ENCODE measurements at places on chromosomes 3 and 15. TPM values are rescaled to one million over a fixed set of nuclear protein-coding genes. Genes with fewer than 3 reads are reported as not detected.

GRCh38 chr15:79058260-79058850, 32.2 kb downstream of the RASGRF1 start:
- no peak for ATAC-seq

GRCh38 chr15:29677871-29678461, 144.3 kb downstream of the TJP1 start:
- no peak for ATAC-seq

- no peak for ATAC-seq
Measured at GRCh38 chr3:159451067-159451466, 537.6 kb upstream of the IL12A start.

GRCh38 chr3:110708156-110708555, 363.5 kb upstream of the NECTIN3 start:
- no peak for ATAC-seq

GRCh38 chr15:22973286-22973685, 6.9 kb downstream of the CYFIP1 start:
- ATAC-seq = no peak

- no peak for ATAC-seq
Measured at GRCh38 chr3:32313169-32313568, 74.7 kb downstream of the CMTM8 start.

GRCh38 chr3:52313188-52313773, 2.8 kb upstream of the DNAH1 start:
- ATAC-seq = no peak

GRCh38 chr15:78455749-78456148, 17.7 kb downstream of the IREB2 start:
- ATAC-seq = no peak

GRCh38 chr3:152688313-152688712, 146.6 kb upstream of the P2RY1 start:
- ATAC-seq = no peak

DNA sequence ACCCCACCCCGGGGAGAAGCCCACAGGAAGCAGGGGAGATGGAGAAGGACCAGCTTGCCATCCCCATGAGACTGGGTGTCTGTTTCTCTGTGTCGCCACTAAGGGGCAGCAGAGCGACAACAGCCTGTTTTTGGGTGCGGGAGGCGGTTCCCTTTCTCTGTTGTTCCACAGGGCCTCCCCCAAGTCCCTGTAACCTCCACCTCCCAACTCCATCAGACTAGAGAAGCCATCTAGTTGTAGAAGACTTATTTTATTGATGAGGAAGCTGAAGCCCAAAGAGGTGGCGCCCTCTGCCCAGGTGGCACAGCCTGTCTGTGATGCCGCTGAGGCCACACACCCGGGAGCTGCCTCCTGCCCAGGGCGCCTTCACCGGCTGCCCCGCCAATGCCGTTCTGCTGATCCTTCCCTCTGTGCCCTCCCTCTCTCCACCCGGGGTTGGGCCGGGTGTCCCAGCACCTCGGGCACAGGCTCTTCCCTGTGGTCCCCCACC, 3.9 kb upstream of the CCDC9B start:
- no peak for ATAC-seq

- no peak for ATAC-seq
Measured at GRCh38 chr3:13513051-13513912, 33.2 kb downstream of the HDAC11 start.

DNA sequence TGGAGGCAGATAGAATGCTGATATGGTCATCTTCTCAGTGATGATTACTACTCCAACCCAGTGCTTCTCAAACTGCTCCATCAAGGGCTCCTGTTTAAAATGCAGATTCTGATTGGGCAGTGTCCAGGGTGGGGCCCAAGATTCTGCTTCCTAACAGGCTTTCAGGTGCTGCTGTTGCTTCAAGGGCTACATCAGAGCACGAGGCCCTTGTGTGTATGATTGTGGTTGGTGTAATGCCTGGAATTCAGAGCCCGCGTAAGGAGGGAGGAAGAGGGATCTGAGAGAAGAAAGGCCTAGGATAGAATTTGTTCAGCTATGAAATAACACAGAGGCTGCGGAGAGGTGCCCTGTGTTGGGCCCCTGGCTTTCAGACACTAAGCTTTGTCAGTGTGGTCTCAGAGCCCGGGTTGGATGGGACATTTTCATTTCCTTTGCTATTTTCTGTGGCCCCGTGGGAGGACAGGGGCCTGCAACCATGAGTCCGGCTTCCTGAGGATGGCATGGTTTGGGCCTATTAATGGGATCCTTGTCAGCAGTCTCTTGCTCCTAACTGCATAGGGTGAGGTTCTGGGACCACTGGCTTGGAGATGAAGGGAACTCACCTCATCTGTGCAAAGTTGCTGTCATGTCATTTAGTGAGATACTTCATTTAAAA, 53.0 kb downstream of the ATP1B3 start:
- ATAC-seq = no peak

DNA sequence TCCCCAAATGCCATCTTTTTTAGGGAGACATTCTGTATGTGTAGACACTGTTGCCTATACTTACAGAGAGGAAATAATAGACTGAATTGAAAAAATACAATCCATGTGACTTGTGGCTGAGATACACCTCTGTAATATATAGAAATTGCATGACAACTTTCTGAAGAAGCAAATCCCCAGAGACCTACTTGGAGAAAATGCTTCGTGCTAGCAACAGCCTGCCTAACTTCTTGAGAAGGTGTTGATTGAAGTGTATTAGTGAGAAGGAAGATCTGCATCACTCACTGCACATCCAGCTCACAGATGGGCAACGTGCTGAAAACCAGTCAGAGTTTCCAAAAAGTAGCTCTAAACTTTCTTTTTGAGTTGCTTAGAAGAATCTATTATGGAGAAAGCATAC, 404.1 kb downstream of the EPHB1 start:
- ATAC-seq = no peak

DNA sequence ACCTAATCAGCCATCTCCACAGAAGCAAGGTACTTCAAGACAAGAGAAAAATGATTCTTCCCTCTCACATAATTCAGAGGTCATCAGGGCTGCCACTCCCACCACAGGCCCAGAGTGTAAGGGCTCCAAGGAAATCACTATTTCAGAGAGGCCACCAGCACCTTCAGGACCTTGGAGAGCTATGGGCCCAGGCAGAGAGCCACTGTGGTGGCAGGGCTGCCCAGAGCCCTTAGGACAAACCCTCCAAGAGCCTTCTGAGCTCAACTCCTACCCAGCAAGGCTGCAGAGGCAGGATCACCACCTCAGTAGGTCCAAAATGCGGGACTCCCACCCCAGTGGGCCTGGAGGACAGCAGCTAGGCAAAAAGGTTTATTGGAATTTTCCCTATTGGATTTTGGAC, 17.9 kb upstream of the FAN1 start:
- no peak for ATAC-seq

- ATAC-seq = peak; percentile 86
Measured at GRCh38 chr15:64749167-64749566, 26.2 kb downstream of the RBPMS2 start.

GRCh38 chr3:32384938-32385337, 6.7 kb upstream of the CMTM7 start:
- ATAC-seq = peak; percentile 60

- ATAC-seq = no peak
Measured at GRCh38 chr15:78110096-78110495, 17.7 kb downstream of the SH2D7 start.

DNA sequence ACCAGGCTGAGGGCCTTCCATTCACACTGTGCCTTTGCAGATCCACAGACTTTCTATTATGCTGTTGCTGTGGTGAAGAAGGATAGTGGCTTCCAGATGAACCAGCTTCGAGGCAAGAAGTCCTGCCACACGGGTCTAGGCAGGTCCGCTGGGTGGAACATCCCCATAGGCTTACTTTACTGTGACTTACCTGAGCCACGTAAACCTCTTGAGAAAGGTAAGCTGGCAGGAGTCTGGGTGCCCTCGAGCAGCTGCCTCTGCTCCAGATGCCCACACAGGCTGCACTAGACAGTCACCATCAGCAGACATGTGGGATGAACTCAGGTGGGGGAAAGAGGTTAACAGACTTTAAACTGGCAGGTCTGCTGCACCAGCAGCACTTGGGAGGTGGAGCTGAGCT, 8.3 kb downstream of the TF start:
- no peak for ATAC-seq

DNA sequence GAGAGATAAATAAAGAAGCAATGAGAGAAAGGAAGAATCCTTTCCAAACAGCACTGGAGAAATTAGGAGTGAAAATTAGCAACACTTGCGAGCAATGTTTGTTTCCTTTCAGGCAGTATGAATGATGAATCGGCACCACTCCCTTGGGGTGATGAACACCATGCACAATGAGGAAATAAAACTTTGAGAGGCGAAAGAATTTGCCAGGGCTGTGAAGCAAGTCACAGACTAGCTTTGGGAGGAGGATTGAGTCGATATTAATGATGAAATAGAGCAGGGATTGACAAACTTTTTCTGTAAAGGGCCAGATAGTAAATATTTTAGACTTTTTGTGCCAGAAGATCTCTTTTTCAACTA, 237.7 kb downstream of the AGBL1 start:
- peak; percentile 92 for ATAC-seq

DNA sequence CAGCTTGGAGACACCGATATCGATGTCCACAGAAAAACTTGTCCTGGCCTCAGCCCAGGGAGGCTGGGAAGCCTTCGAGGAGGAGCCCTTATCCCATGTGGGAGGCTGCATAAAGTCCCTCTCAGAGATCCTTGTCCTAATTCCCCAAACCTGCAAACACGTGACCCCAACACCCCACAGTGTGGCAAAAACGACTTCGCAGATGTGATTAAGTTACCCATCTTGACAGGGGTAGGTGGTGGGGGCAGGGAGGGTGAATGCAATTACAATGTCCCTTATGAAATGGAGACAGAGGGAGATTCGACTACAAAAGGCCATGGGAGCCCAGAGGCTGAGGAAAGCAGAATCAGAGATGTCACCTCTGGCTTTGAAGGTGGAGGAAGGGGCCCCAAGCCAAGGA, 2.3 kb upstream of the TLR9 start:
- ATAC-seq = no peak

DNA sequence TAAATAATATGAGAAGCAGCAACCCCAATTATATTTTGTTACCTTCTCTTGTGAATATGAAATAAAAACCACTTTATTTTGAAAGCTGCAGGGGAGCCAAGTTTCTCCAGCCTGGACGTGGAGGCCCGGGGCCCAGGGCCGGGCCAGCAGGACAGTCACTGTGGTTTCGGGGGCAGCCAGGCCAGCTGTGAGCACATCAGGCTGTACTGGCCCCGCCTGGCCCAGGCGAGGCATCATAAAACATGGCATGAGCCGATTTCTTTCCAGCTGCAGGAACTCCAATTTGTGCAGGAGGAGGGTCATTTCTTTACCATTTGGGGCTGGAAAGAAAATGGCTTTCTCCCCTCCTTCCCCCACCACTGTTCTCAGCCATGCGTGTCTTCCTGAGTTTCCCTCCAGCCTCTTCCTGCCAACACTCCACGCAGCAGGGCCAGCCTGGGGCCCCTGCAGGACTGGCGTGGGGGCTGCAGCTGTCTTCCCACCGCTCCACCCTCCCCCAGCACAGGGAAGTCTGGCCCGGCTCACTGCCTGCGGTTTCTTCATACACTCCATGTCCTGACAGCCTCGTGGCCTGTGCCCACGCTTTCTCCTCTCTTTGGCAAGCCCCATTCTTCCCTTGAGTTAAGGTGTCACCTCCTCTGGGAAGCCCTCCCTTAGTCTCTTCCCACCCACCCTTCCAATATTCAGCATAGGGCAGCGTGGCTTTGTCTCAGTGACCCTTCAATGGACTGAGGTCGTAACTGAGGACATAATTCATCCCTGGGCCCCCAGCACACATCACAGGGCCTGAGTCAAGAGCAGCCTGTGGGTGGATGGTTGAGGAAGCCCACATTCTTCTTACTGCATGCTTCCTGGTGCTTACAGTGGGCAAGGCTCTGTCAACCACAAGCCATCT, 135.8 kb downstream of the CHSY1 start:
- ATAC-seq = peak; percentile 38

DNA sequence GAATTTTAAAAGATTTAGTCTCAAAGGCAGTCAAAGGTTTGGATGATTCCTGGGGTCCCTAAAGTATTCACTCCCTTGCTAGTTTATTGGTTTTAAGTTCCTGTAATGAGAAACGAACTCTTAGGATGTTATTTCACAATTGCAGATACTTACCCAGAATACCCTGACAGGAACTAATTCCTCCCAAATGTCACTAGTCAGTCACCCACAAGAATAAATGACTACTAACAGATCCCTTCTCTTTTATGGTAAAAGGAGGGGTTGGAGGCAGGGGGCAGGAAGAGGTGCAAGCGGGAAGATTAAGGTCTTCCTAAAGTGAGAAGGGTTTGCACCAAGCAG, 174.2 kb upstream of the SLC2A2 start:
- no peak for ATAC-seq

Gene CCDC54
- total RNA-seq = not detected

Gene EFHB
- total RNA-seq = 2.4 TPM

Gene SMCO1
- total RNA-seq = not detected

Gene CGGBP1
- 81.3 TPM for total RNA-seq

Gene DNASE1L3
- total RNA-seq = 0.58 TPM

Gene RCN2
- total RNA-seq = 66.9 TPM

Gene NR2F2
- total RNA-seq = 97.8 TPM

Gene RTP3
- total RNA-seq = not detected

Gene TRPM1
- total RNA-seq = not detected

Gene ARRDC4
- total RNA-seq = 127 TPM

Gene AMT
- total RNA-seq = 0.32 TPM

Gene TEX55
- total RNA-seq = not detected

Data from gastroesophageal sphincter (tissue), 4 donors.